Caco-2 (cell line): ENCODE measurements at places on chromosomes 7 and 10.

- peak; percentile 40 for DNase-seq
These were observed 53.7 kb upstream of the MAGI2 start for GRCh38 chr7:79507131-79507530.

- DNase-seq, result no peak
These were observed 228.9 kb upstream of the ETV1 start for GRCh38 chr7:14218338-14218737.

DNA sequence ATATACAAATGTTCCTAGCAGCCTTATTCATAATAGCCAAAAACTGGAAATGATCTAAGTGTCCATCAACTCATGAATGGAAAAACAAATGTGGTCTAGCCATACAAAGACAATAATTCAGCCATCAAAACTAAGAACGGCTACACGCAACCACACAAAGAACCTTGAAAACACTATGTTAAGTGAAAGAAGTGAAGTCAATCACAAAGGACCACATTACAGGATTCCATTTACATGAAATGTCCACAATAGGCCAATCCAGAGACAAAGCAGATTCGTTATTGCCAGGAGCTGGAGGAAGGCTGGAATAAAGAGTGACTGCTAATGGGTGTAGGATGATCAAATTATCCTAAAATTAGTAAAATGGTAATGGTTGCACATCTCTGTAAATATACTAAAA lies 21.1 kb downstream of the MKRN1 start:
- no peak for DNase-seq

GRCh38 chr10:59234194-59234593 lies 57.8 kb downstream of the PHYHIPL start:
- DNase-seq, result no peak

- no peak for DNase-seq
These were observed 132.4 kb upstream of the PTN start for GRCh38 chr7:137475966-137476365.

DNA sequence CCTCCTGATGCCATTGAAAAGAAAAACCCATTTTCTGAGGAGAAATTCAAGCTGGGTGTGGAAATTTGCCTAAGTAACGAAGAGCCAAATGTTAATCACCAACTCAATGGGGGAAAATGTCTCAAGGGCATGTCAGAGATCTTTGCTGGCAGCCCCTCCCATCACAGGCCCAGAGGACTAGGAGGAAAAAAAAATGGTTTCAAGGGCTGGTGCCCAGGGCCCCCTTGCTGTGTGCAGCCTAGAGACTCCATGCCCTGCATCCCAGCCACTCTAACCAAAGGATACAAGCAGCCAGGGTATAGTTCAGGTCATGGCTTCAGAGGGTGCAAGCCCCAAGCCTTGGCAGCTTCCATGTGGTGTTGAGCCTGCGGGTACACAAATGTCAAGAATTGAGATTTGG lies 106.3 kb downstream of the ALOX5 start:
- DNase-seq, result no peak

DNA sequence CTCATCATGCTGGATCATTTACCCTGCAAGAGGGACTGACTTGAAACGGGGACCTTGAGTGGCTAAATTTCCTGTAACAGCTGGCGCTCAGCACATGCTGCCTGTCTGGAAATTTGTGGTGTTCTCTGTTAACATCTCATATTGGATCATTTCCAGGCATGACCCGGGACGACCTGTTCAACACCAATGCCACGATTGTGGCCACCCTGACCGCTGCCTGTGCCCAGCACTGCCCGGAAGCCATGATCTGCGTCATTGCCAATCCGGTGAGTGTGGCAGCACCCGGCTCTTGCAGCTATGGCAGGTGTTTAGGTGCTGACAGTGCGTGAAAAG lies 9.9 kb downstream of the MDH2 start:
- no peak for DNase-seq

- DNase-seq, result no peak
These were observed 179.0 kb downstream of the PTEN start for GRCh38 chr10:88042160-88043100.

DNA sequence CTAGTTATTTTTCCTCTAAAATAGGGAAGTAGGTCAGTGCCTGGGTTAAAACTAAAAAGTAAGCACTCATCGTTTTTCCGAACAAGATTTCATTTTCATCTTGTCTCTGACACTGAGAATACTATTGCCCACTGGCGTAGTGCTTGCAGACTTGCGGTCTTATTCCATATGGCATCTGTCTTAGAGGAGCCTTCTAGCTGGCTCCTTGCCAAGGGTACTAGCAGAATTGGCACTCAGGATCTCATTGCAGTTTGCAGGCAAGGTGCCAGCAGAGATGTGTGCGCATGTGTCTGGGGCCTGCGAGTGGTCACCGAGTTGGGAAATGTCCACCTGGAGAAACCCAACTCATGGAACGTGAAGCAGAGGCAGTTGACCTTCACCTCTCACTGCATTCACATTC lies 143.4 kb downstream of the CELF2 start:
- DNase-seq, result no peak

DNA sequence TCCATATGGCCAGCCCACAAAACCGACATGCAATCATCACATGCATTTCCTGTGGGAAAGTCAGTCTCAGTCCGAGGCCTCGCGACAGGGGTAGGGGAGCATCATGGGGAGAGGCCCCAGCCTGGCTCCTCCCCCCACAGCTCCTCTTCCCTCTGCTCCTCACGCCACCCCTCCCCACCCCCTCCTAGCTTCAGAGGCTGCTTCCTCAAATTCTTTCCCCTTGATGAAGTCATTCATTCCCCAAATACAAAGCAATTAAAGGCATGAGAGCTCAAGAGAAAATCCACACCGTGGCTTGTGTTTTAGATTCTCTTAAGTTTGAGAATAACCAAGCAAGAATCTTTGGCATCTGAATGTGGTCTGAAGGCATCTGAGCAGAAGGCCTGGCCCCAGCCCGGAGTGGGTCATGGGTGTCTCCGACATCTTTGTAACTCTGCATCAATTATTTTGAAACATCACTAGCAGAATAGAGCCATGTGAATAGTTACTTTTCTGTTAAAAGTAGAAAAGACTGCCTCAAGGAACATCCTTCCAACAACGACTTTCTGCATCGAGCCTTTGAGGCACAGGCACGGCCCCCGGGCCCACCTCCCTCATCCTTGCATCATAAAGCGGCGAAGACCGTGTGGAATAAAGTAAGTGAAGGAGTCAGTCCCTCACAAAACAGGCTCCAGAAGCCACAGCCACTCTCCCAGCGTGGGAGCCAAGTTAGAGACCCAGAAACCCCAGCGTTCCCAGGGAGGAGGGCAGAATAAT lies 90.9 kb downstream of the DIP2C start:
- DNase-seq, result no peak

- DNase-seq, result no peak
These were observed 29.6 kb upstream of the ABCB4 start for GRCh38 chr7:87505122-87505521.

DNA sequence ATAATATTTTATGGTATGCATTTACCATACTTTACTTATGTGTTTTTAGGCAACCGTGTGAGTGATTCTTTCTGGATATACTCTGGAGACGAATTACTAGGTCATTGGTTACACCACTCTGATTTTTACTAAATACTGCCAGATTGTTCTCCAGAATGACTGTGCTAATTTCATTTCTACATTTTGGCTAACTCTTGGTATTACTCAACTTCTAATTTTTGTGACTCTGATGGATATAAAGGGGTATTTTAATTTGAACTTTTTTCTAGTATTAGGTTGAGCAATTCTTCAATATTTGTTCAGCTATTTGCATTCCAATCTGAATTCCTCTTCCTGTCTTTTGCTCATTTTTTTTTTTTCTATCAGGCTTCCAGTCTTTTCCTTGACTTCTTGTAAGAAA lies 223.6 kb downstream of the MDFIC start:
- no peak for DNase-seq

DNA sequence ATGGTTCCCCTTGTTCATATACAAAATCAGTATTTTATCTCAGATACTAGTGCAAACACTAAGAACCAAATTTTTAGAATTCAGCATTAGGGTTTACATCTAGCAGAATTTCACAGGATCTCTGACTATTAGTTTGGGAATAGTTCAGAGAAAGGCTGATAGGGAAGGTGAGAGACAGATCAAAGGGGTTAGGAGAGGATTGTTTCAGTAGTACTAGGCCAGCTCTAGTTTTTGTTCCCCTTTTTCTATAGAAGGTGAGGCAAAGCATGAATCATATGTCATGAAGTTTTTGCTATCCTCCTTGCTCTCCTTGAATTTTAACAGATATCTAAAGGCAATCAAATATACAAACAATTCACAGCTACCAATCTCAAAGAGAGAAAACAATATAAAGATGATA lies 26.1 kb upstream of the CTNNA3 start:
- no peak for DNase-seq

DNA sequence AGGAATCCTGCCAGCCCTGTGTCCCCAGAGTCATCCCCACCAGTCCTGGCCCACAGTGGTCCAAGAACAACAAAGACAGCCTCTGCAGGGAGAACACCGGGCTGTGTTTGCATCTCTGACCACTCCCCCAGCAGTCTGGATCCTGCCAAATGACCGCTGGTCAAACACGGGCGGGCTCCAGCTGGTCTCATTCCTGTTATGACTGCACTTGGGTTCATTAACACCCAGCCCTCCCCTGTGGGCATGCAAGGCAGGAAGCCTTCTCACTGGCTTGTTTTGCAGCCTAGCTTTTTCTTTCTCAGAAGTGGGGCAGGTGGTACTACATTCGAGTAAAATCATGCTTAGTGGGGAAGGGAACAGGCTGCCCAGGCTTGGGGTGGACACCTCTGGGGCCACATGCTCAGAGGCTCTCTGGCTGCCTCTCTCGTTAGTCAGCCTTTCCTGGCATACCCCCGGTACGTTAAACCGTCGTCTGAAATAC lies 190.0 kb downstream of the PLXNA4 start:
- DNase-seq, result no peak

DNA sequence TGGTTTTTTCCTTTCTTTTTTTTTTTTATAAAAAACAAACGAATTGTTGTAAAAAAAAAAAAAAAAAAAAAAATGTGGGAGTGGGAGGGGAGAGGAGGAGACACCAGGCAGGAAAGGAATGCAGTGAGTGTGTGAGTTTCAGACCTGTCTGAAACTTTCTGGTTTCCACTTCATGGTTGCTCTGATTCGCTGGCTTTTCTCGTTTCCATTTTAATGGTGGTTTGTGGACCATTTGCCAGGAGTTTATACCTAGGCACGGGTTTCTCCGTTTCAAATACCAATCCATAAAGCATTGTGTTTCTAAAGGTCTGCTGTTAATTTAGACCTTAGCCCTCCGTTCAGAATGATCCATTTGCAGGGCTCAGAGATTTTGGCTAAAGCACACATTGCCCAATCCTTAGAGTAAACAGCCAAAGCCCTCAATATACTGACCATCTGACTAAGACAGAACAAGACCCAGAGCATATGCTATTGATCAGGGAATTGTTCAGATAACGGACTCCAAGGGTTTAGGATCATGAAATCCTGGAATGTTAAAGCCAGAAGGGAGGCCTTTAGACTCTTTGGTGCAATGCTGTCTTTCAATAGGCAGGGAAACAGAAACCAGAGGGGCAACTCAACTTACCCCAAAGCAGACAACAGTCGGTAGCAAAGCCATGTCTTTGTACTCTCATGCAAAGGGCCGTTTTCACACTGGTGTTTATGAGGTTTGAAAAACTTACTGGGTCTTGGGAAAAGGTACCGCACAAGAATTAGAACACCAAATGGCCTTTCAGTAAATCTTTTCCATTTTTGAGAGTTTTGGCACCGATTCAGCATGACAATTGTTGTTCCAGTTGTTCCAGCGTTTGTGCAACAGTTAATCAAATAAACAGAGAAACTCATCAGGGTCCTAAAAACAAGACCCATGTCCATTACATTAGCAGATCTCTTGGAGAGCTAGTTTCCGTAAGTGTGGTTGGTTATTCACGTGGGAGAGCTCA lies 94.3 kb upstream of the AGBL3 start:
- no peak for DNase-seq

- no peak for DNase-seq
These were observed 158.4 kb downstream of the BBS9 start for GRCh38 chr7:33287738-33288137.

- no peak for DNase-seq
These were observed 566 bp downstream of the MAD1L1 start for GRCh38 chr7:2231992-2232765.

DNA sequence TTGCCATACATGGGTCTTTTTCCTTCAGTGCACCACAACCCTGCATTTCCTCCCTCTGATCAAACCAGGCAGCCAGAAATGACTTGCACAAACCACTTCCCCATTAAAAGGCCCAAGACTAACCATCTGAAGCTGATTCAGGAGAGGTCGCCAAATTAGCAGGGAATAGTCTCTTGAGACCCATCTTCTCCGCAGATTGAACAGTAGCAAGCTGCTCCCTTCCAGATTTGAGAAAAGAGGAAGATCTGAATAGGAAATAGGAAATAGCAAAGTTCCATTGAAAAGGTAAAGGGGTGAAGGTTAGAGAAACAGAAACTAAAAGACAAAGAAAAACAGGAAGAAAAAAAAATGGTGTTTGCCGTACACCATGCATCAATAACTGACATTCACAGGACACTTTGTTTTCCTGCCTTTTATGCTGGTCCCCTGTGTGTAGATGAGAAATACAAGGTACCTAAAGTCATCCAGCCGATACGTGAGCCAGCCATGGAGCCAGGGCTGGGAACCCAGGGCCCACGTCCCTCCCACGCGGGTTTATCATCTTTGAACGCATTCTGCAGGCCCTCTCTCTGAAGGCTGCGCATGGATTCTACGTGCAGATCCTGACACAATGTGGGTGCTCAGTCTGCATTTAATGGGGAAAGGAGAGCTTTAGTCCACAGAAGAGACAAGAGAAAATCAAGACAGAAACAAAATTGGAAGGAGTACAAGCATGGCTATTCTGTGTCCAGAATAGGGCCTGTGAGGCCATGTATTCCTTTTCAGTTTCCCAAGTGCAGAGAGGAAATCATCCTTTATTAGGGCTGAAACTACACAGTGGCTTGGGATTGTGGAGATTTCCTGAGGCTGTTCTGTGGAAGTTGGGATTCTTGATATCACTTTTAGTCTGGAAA lies 268.4 kb upstream of the NPVF start:
- DNase-seq, result no peak

DNA sequence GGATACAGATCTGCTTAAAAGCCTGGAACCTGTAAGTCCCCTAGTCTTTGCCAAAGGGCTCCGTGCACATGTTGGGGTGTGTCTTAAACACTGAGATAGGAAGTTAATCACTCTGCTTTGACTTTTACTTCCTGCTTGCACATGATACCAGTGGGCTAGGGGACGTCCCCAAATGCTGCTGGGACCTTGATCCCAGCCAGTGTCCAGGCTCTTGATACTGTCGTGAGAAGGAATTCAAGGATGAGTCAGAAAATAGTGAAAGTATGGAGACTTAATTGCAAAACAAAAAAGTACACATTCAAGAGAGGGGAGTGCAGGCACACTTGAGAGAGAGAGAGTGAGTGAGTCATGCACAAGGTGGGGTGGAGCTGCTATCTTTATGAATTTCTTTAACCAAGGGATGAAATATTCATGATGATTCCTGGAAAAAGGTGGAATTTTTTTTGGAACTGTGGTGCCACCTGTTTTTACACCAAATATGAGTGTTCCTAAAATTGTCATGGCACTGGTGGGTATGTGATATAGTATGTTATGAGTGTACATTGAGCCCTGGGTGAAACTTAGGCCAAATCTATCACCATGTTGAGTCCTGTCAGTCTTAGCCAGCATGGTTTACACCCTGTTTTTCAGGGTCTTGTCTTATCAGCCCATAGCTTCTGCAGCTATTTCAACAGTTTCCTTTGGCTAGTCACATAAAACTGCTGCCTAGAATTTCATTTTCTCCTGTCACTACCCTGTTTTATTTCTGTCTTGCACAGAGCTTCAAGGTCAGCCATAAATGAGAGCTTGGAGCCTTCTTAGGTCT lies 88.3 kb upstream of the CYP26C1 start:
- DNase-seq, result peak; percentile 53

- DNase-seq, result no peak
These were observed 70.9 kb downstream of the HHEX start for GRCh38 chr10:92760609-92761008.

- no peak for DNase-seq
These were observed 1631.5 kb upstream of the LRRTM3 start for GRCh38 chr10:65294329-65294728.
